ENCODE measurements at places on chromosomes 11 and 22. TPM values are rescaled to one million over a fixed set of nuclear protein-coding genes. Genes with fewer than 3 reads are reported as not detected.

DNA sequence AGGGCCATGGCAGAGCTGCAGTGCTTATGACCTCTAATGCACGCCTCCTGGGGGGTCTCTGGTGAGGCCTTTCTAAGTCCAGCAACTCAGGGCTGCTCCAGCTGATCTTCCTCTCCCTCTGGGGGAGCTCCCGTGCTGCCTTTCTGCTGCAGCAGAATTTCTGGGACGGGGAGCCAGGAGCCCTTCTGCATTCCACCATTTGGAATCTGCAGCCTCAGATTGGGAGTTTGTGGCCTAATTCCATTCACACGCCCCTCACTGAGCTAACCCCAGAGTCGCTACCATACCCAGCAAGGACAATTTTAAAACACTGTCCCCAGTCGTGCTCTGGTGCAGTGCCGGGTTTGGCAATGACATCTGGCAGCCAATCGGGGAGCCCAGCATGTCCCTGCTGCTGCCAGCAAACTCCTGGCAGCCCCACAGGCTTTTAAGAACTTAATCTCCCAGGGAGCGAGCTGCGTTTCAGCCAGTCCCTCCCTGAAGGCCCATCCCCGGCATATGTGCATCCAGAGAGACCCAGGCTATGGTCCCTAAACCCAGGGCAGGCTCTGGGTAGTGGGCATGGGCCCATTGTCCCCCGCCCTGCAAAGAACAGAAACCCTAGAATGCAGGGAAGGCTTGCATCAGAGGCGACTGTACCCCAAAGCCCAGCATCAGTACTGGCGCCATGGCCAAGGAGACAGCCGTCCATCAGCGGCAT is 4.7 kb downstream of the SHANK2 start:
- peak overlapping the region; percentile 35 for H3K4me3 ChIP-seq
- peak overlapping the region; percentile 56 for H3K27ac ChIP-seq
- H3K4me1 ChIP-seq, result peaks cover 20% of the 10 kb centered on the region
- DNase-seq, result peak; percentile 74

- no peak for DNase-seq
- no peaks in the 10 kb centered on the region for H3K36me3 ChIP-seq
- H3K27me3 ChIP-seq, result no peaks in the 10 kb centered on the region
- no peak overlapping the region for H3K27ac ChIP-seq
- H3K4me3 ChIP-seq, result no peak overlapping the region
Observed at GRCh38 chr22:19779685-19780268, 19.2 kb downstream of the TBX1 start.

- no peak overlapping the region for H3K4me3 ChIP-seq
- no peak overlapping the region for H3K27ac ChIP-seq
- H3K4me1 ChIP-seq, result no peaks in the 10 kb centered on the region
- no peaks in the 10 kb centered on the region for H3K27me3 ChIP-seq
Observed at GRCh38 chr11:2673871-2674471, 25.8 kb downstream of the KCNQ1OT1 start.

GRCh38 chr11:124674168-124674517 is 439 bp downstream of the SPA17 start:
- no peaks in the 10 kb centered on the region for H3K36me3 ChIP-seq
- no peak overlapping the region for H3K27ac ChIP-seq
- DNase-seq, result no peak
- peak overlapping the region; percentile 93 for H3K4me3 ChIP-seq
- H3K27me3 ChIP-seq, result peaks cover 6% of the 10 kb centered on the region

- no peaks in the 10 kb centered on the region for H3K27me3 ChIP-seq
- no peaks in the 10 kb centered on the region for H3K4me1 ChIP-seq
- no peak for DNase-seq
Observed at GRCh38 chr22:25413620-25414019, 150.9 kb upstream of the GRK3 start.

DNA sequence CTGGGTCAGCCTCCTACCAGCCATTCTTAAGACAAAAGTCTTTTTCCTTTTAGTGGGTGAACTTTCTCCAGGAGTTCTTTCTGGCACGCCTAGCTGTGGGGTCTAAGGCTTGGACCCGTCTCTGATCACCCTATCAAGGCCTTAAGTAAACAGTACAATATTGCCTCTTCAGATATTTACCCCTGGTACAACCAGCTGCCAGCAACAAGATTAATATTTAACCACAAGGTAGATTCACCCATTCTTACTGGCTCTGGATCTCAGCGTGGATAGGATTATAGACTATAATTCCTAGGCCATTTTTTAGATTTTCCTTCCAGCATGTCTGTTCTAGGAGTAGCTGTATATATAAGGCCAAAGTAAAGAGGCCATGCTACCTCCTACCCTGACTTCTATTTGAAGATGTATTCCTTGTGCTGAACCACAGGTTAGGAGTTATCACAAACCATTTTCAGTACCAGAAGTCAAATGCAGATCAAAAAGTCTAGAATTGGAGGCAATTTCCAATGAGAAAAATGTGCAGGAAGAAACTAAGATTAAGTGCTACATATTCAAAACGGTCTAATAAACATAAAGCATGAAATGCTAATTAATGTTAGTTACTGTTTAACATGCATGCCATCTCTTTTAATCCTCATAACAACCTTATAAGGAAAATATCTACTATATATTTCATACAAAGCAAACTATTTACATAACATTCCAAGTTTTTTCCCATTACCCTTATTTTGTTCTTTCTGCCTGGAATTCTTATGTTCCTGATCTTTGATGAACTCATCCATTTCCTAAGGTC is 110.0 kb upstream of the SYN3 start:
- H3K27me3 ChIP-seq, result no peaks in the 10 kb centered on the region
- no peak overlapping the region for H3K27ac ChIP-seq
- peaks cover 2% of the 10 kb centered on the region for H3K4me1 ChIP-seq
- no peak for DNase-seq
- H3K4me3 ChIP-seq, result no peak overlapping the region

DNA sequence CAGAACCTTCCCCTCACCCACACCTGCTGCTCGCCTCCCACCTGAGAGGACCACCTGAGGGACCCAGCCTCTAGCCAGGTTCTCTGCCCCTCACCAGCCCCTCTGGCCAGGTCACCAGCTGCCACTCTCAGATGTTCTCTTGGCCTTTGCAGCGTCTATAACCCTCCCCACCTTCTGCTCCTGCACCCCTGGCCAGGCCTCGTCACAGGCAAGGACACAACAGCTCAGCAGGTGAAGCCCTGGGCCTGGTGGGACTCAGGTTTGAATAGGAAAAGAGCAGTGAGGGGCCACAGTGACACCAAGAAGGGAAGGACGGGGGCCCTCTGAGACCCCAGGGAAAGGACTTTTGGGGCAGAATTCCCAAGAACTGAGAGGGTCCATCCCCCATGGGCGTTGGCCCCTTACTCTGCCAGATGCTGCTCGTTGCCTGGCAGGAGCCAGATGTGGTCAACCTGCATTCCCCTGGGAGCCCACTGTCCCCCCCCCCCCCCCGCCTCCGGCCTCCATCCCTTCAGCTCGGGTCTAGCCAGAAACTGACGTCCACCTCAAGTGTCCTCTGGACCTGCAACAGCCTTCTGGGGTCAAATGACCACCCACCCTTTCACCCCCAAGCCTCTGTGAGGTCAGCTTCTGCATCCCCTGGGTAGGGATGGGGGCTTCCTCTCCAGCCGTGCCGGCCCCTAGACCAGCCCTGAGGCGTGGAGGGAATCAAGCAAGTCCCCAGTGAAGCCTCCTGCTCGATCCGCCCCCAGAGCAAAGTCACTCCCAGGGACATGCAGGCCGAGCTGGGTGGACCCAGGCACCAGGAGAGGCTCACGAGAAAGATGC is 28.7 kb downstream of the SBF1 start:
- peaks cover 40% of the 10 kb centered on the region for H3K36me3 ChIP-seq
- no peak for DNase-seq
- no peak overlapping the region for H3K4me3 ChIP-seq
- no peaks in the 10 kb centered on the region for H3K4me1 ChIP-seq

GRCh38 chr11:119384332-119384731 is 2.8 kb upstream of the USP2 start:
- DNase-seq, result no peak
- H3K27ac ChIP-seq, result no peak overlapping the region
- H3K36me3 ChIP-seq, result no peaks in the 10 kb centered on the region
- peaks cover 3% of the 10 kb centered on the region for H3K27me3 ChIP-seq
- H3K4me3 ChIP-seq, result no peak overlapping the region

GRCh38 chr22:21694795-21695429 is 29.1 kb downstream of the PPIL2 start:
- peaks cover 15% of the 10 kb centered on the region for H3K36me3 ChIP-seq
- H3K4me3 ChIP-seq, result no peak overlapping the region
- no peaks in the 10 kb centered on the region for H3K4me1 ChIP-seq
- H3K27ac ChIP-seq, result no peak overlapping the region
- no peak for DNase-seq
- H3K27me3 ChIP-seq, result no peaks in the 10 kb centered on the region

- H3K36me3 ChIP-seq, result no peaks in the 10 kb centered on the region
- H3K27me3 ChIP-seq, result no peaks in the 10 kb centered on the region
- H3K4me3 ChIP-seq, result no peak overlapping the region
- H3K4me1 ChIP-seq, result no peaks in the 10 kb centered on the region
Observed at GRCh38 chr11:7498193-7498592, 12.9 kb downstream of the OLFML1 start.

GRCh38 chr11:61885166-61885778 is 6.1 kb downstream of the FADS3 start:
- H3K4me1 ChIP-seq, result peaks cover 3% of the 10 kb centered on the region
- no peak overlapping the region for H3K27ac ChIP-seq
- DNase-seq, result no peak
- H3K4me3 ChIP-seq, result no peak overlapping the region
- H3K36me3 ChIP-seq, result peaks cover 6% of the 10 kb centered on the region

GRCh38 chr22:43747058-43747457 is 65.0 kb downstream of the EFCAB6 start:
- H3K27ac ChIP-seq, result no peak overlapping the region
- no peaks in the 10 kb centered on the region for H3K27me3 ChIP-seq
- no peaks in the 10 kb centered on the region for H3K36me3 ChIP-seq

GRCh38 chr11:116697639-116698038 is 75.1 kb downstream of the BUD13 start:
- H3K27ac ChIP-seq, result no peak overlapping the region
- no peak overlapping the region for H3K4me3 ChIP-seq
- no peaks in the 10 kb centered on the region for H3K27me3 ChIP-seq
- DNase-seq, result no peak
- H3K4me1 ChIP-seq, result no peaks in the 10 kb centered on the region
- no peaks in the 10 kb centered on the region for H3K36me3 ChIP-seq

- H3K27ac ChIP-seq, result no peak overlapping the region
- H3K4me3 ChIP-seq, result no peak overlapping the region
- no peak for DNase-seq
- peaks cover 9% of the 10 kb centered on the region for H3K36me3 ChIP-seq
- peaks cover 19% of the 10 kb centered on the region for H3K27me3 ChIP-seq
Observed at GRCh38 chr11:2553198-2553597, 108.4 kb downstream of the KCNQ1 start.

GLYAT gene
- not detected for total RNA-seq

ISX gene
- total RNA-seq, result not detected

Data from H9 (cell line).